ENCODE measurements at places on chromosomes 5 and 9.

- no peak for DNase-seq
Observed at GRCh38 chr5:124614836-124615385, 131.5 kb downstream of the ZNF608 start.

- peak; percentile 34 for DNase-seq
Observed at GRCh38 chr5:153749960-153750359, 259.5 kb downstream of the GRIA1 start.

DNA sequence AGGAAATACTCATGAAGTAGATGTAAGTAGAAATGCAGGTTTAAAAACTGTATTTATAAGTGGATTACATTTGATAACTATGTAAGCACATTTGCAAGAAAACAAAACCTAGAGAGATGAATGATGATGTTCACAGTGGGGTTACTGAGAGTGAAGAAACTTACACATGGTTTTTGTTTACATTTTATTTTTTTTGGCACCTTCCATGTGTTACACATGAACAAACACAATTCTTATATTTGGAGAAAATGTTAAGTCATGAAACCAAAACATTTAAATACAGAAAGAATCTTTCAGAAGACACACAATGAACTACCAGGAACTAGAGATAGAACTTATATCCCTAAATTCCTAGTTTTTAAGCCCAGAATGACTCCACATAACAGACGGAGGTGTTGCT, 51.5 kb upstream of the SPATA31E1 start:
- no peak for DNase-seq

- DNase-seq, result no peak
Observed at GRCh38 chr9:85108229-85108628, 438.7 kb downstream of the NTRK2 start.

DNA sequence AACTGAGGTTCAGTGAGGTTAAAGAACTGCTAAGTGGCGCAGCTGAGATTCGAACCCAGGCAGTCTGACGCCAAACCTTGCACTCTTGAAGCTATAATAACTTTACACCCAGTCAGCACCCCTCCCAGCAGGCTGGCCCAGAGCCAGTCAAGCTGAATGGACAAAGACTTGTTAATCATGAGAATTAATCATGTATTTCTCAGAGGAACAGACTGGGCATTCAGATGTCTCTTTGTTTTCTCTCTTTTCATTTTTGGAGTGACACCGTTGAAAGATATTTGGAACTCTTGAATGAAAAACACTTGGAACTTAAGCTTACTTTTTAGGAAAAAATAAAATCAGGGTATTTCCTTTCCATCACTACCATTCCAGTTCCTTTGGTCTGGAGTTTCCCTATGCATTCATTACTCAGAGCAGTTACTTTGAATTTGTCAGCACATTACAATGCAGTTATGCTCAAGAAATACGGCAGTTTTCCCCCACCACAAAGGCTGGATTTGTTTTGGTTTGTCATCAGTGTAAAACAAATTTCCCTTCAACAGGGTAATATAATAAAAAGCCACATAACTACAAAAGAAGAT, 22.6 kb upstream of the MAMDC2 start:
- DNase-seq, result no peak

- no peak for DNase-seq
Observed at GRCh38 chr9:111429175-111429574, 55.0 kb downstream of the ECPAS start.

GRCh38 chr5:16578474-16578883, 38.3 kb downstream of the RETREG1 start:
- no peak for DNase-seq

DNA sequence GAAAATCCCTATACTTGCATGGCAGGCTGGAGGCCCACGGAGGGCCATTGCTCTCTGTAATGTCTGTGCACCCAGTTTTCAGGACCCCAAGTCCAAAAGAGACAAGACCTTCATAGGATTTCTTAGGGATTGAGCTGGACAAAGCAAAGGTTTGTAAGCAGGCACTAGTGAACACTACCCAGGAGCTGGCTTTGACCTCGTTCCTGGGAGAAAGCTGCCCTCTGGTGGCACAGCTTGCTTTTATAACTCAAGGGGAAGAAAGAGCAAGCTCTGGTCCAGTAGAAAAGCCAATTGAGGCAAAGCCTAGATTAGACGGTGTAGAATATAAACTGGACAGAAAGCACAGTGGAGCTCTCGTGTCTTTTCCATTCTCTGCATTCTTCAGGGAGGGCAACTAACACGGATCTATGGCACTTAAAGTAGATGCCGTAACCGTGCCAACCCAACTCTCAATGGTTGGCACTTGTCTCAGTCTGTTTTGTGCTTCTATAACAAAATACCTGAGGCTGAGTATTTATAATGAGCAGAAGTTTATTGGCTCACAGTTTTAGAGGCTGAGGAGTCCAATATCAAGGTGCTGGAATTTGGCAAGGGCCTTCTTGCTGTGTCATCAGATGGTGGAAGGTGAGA, 7.9 kb downstream of the GABRP start:
- peak; percentile 82 for DNase-seq

Data from glutamatergic neuron (in vitro differentiated cells).